Epithelial cell of proximal tubule (primary cell): ENCODE measurements at places on chromosomes 5 and 9. TPM values are rescaled to one million over a fixed set of nuclear protein-coding genes. Genes with fewer than 3 reads are reported as not detected.

Gene SLCO6A1
- total RNA-seq = not detected in 2 replicates

Gene CCNI2
- total RNA-seq = 1.1 and 3.8 TPM in 2 replicates

Gene C7
- not detected in 2 replicates for total RNA-seq

Gene VAV2
- 18.5 and 18.7 TPM in 2 replicates for total RNA-seq

Gene BTNL3
- not detected in 2 replicates for total RNA-seq

Gene TICAM2
- 1.2 and 1.7 TPM in 2 replicates for total RNA-seq

Gene SPATA31A3
- total RNA-seq = not detected in 2 replicates

Gene PCDHGB2
- total RNA-seq = 0.43 and 0.98 TPM in 2 replicates

Gene LCP2
- total RNA-seq = not detected in 2 replicates

Gene FEM1C
- 11.0 and 14.4 TPM in 2 replicates for total RNA-seq

DNA sequence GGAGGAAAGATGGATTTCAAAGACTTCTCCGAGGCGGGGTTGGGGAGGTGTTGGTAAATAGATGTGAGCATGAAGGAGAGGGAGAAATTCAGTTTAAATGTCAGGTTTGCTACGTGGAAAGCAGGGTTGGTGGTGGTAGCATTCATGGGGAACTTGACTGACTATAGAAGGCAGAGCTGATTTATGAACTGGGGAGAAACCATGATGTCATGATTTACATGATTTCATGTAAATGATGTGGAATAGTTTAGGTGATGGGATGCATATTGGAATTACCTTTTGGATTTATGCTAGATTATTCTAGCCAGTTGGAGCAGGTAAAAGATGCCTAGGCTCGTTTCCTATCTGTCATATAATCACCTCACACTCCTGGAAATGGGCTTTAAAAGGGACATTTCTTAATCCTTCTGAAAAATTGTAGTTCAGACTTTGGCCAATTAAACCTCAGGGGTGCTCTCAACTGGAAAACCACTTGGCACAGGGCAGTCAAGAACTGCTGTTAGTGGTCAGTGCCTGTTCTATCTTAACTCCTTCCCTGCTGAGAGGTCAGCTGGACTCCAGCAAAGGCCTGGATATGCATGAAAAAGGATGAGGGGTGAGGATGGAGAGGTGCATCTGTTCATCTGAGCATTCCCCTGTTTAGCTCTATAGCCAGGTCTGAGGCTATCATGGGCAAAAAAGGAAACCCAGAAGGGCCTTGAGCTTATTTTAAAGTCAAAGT lies 50.1 kb upstream of the BASP1 start:
- DNase-seq = no peak

GRCh38 chr9:36045610-36046009 lies 8.9 kb downstream of the RECK start:
- DNase-seq = no peak

GRCh38 chr9:34380034-34380510 lies 3.4 kb upstream of the MYORG start:
- DNase-seq = no peak

- peak; percentile 68 for DNase-seq
Observed at GRCh38 chr5:131541071-131541470, 94.0 kb downstream of the RAPGEF6 start.

GRCh38 chr5:155402927-155403640 lies 389.5 kb downstream of the KIF4B start:
- no peak for DNase-seq

DNA sequence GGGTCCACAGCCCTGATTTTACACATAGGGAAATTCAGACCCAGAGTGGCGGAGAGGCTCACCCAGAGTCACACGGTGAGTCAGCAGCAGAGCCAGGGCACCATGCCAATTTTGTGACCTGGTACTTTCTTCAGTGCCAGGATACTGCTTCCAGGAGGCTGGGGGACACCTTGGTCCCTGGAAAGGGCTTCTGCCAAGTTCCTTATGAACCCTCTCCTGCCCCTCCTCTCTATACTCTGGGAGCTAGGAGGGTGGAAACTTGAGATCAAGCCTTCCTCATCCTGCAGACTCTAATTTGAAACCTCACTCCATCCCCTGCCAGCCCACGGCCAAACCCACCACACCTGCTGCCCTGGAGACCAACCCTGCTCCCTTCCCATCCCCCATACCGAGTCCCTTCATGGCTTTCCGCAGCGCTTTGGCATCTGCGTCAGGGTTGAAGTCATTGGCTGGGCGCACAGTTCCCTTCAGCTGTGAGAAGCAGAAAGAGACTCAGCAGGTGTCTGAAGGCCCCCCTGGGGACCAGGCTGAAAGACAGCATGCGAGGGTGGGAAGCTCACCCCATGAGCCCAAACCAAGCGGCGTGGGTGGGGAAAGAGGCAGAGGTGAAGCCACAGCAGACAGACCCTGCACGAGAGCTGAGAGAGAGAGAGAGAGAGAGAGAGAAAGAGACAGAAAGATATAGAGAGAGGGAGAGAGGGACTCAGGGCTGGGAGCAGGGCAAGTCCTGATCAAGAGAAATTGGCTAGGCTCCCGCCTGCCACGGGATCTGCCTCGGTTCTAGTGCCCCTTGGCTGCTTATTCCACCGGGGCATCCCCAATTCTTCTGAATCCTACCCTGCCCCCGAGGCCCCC lies 33.5 kb downstream of the ANXA6 start:
- no peak for DNase-seq

DNA sequence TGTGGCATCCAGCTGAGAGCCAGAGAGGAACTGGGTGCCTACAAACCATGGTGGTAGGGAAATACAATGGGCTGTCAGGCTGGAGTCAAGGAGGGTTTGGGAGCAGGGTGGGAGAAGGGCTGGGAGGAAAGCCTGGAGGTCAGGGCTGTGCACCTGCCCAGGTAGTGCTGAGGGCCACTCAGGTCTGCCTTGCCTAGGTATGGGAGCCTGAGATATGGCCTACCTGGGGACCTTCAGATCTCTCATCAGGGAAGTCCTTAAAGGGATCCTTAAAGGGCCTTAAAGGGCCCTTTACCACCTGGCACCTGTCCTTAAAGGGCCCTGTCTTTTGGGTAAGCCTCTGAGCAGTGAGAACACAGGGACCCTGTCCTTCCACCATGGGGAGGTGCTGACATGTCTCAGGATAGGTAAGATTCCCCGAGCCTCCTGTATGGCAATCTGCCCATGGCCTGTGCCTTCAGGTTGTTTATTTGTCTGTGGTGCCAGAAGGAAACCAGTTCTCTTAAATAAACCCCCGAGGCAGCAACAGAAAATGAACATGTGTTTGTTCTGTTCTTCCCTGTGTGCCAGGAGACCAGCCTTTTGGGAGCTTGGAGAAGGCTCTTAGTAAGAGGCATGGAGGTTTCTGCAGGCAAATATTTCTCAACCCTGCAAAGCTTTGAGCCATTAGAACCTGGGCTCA lies 23.3 kb downstream of the SLC25A48 start:
- no peak for DNase-seq

DNA sequence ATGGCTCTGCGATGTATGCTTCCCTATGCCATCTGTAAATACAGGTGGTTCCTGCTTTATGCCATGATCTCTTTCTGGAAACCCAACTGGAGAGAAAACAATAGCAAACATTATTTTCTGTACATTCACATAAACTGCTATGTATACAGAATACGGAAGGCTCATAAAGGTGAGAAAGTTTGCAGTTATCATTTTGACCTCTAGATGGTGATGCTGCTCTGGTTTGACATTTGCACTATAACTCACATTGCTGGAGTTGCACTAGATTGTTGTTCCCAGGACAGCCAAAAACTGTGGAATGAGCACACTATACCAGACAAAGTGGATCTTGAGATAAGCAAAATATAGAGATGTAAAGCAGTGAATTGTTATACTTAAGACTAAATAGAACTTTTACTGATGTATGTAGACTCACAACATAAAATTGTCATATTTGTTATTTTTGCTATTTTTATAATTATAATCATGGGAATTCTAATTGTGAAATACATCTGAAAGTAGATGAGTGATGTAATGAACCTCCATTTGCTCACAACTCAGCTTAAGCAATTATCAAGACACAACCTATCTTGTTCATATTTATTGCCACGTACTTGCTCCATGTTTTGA lies 246.5 kb downstream of the PTPRD start:
- DNase-seq = no peak

DNA sequence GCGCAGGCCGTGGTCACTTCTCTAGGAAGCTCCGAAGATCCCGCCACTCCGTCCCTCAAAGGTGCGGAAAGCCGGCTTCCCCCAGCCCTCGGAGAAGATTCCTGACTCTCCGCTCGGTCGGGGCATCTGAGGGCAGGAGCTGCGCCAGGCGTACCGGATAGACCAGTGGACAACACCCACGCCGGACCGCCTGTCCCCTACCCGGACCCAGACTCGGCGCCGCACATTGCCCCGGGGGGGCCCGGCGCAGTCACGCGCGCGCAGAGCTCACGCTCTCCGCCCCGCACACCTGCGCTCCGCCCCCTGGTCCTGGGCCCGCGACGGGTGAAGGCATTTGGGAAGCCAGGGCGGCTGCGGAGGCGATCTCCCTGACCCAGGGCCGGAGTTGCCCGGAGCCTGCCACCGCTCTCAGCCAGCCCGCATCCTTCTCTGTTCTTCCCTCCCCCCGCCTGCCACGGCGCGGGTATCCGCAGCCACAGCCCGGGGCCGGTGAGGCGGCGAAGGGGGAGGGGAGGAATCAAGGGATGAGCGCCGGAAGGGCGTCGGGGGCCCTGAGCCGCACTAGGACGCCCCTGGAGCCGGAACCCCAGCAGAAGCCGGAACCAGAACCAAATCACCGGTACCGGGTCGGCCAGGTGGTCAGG lies 448 bp downstream of the RELL2 start:
- no peak for DNase-seq

DNA sequence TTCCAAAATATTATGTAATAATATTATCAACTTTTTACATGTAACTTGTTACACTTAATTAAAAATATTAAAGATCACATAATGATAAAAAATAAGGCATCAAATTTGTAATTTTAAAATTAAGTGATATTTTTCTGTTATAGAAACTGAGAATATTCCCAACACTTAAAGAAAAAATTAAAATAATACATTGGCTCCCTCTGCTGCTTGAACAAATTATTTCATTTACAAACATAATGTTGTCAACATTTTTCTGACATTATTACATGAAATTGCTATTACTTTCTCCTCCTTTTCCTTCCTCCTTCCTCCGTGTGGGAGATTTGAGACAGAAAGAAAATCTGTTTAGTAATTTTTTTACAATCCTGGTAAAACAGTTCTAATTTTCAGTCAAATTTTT lies 42.3 kb downstream of the RNF180 start:
- DNase-seq = no peak

- no peak for DNase-seq
Observed at GRCh38 chr5:14134083-14134482, 9.1 kb upstream of the TRIO start.

GRCh38 chr9:5512658-5513452 lies 2.5 kb downstream of the PDCD1LG2 start:
- no peak for DNase-seq

GRCh38 chr5:173309731-173310130 lies 18.5 kb downstream of the STC2 start:
- DNase-seq = no peak

DNA sequence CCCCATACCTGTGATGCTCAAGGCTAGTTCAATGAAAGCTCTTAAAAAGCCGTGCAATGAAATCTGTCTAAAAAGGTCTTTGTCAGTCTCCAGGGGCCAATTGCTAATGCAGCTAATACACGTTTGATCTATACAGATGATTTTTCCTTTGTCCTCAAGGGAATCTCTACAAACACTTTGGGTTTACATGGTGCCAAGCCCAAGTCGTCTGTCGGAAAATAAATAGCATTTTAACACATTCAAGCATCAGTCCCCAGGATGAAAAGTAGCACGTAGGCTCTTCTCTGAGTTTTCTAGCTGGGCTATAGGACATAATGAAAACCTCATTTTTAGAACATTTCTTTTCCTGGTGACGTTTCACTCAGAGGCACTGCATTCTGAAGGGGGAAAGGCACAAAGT lies 477.4 kb upstream of the WWC1 start:
- no peak for DNase-seq

GRCh38 chr9:127162864-127163365 lies 40.5 kb upstream of the ANGPTL2 start:
- DNase-seq = no peak

GRCh38 chr9:107907255-107907654 lies 417.7 kb upstream of the KLF4 start:
- no peak for DNase-seq

GRCh38 chr5:19143935-19144334 lies 844.1 kb downstream of the CDH18 start:
- DNase-seq = no peak

DNA sequence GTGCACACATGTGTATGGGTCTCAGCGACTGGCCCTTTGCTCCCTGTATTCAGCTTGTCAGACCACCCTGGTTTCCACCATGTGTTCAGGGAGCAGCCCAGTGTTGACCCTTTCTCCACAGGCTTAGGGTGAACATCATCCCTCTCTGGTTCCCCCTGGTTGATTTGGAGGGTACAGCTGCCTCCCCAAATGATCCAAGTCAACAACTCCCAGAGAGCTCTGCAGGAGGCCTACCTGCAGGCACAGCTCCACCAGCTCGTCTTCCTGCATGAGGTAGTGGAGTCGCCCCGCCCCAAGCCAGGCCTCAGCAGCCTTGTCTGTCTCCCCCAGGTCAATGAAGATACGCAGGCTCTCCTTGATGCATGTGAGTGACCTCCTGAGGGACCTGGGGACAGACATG lies 50.5 kb downstream of the SH3TC2 start:
- no peak for DNase-seq

- DNase-seq = no peak
Observed at GRCh38 chr9:138053996-138054752, 176.6 kb downstream of the CACNA1B start.

GRCh38 chr9:77793849-77794248 lies 145.7 kb upstream of the GNA14 start:
- no peak for DNase-seq

- DNase-seq = no peak
Observed at GRCh38 chr5:139960723-139961383, 82.2 kb downstream of the NRG2 start.

GRCh38 chr9:38125889-38126288 lies 56.9 kb upstream of the SHB start:
- DNase-seq = no peak

- DNase-seq = no peak
Observed at GRCh38 chr5:5179597-5179996, 39.5 kb downstream of the ADAMTS16 start.
